ENCODE measurements at places on chromosomes 4 and X.
A peak's percentile ranks its signal among the peaks of the same experiment; 100 is the strongest.

DNA sequence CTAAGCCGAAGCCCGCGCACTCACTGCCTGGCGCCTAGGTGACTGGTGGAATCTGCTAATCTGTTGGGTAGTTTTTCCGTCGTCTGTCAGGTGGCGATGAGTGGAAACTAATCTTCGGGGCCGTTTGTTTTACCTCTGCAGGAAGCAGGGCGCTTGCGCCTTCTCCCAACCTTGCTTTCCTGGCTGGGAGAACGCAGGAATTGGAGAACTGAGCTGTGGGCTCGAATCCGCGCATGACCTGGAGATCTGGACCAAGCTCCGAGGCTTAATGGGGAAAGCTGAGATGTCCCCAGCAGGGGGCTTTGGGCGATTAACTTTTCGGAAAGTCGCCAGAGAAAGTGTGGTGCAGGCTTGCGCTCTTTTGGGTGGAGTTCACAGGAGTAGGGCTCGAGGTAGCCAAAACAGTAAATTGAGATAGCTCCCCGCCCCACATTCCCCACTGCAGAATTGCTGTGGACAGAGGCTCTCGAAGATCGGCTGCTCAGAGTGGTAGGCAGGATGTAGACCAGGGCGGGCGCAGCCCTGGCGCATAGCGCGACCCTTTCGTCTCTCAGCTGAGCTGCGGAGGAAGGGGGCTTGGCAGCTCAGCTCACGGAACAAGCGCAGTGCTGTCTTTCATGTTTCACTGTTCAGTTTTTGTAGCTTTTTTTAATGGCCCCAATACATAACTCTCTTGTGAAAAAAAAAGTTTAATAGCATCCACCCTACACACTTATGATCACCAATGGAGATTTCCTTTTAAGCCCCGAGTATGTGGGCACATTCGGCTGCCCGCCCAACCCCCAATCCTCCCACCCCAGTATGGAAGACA, 2.7 kb upstream of the FGF5 start:
- no peak for DNase-seq

DNA sequence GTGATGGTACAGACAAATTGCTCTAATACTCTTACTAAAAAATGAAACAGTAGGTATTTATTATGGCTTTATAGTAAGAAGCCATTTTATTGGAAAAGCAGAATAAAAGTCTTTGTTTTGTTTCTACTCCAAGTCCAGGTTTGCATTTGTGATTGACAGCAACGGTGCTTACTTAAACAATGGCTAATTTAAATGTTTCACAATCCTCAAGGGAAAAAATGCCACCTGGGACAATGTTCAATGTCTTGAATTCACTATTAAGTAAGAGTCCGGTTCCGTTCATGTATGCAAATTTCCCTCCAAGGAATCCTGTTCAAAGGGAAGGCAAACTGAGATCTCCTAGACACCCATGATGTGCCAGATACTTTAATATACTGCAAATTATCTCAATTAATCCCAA, 123.6 kb downstream of the RBM47 start:
- DNase-seq = no peak

DNA sequence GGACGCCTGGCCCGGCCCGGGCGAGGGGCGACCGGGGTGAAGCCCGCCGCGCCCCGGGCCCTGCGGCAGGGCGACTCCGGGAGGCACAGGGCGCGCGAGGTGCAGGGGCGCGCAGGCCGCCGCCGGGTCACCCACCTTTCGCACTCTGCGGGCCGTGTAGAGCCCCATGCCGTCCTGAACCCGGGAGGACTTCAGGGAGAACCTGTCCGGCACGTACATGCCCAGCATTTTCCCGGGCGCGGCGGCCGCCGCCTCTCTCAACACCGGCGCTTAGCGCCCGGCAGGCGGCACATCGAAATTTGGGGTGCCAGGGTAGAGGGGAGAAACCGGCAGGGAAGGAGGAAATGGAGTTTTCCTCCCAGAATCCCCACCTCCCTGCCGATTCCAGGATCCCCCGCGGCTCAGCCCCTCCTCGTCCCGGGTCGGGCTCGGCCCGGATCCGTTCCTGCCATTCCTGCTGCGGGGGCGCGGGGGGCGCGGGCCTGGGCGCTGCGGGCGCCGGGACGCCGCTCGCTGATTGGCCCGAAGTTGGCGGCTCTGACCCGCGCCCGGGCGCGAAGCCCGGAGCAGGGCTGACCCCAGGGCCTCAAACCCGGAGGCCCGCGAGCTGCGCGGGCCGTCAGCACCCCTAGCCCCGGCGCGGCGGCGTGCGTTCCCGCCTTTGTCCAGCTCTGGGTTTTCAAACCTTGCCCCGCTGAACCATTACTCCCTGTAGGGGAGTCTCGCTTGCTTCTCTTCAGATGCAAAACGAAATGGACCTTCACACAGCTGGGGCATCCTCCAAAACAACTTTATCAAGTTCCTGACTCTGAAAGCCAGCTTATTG, at the start of gene PRDM5:
PRDM5 (minus strand) TSS at position 346 of the 826 bp plus-strand sequence; CDS start at position 228, 118 bp downstream.
- peak; percentile 46 for DNase-seq

GRCh38 chrX:24377911-24378468, 17.6 kb downstream of the SUPT20HL1 start:
- DNase-seq = no peak

- DNase-seq = no peak
Measured at GRCh38 chr4:6402566-6403399, 69.6 kb downstream of the PPP2R2C start.

- no peak for DNase-seq
Measured at GRCh38 chr4:68494688-68495087, 47.4 kb downstream of the TMPRSS11E start.

DNA sequence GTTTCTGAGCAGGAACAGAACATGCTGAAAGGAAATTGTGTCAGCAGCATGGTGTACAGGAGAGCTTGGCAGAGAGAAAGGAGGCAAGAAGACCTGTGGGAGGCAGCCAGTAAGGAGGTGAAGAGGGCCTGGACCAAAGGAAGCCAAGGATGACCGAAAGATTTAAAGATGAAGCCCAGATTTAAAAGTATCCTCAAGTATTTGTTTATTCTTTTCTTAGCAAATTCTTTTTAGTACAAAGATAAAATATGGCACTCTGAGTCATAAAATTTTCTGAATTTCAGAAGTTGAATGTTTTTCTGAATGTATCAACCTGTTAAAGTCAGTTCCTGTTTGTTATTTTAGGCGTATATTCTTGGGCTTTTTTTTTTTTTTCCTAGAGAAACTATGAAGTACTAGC, 3.5 kb downstream of the PKD2 start:
- no peak for DNase-seq

DNA sequence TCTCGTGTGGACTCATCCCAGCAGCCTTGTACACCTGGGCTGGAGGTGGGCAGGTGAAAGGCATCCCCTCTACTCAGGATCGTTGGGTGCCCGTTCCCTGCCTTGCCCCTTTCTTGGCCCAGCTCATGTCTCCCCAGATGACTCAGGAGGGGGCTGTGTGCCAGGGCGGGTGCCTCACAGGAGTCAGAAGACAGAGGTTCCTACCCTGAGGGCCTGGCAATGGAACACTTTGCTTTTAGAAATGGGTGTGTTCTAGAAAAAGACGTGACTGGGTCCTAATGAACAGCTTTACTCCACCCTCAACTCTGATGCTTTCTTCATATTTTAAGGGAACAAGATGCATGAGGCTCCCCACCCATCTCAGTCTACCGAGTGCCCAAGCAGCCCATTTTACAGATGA, 22.5 kb upstream of the TRIM2 start:
- DNase-seq = no peak

GRCh38 chr4:170089274-170089667, 485 bp downstream of the AADAT start:
- no peak for DNase-seq

- no peak for DNase-seq
Measured at GRCh38 chr4:140937866-140938265, 181.7 kb upstream of the TBC1D9 start.

- DNase-seq = no peak
Measured at GRCh38 chrX:14777525-14777924, 95.3 kb downstream of the FANCB start.

GRCh38 chr4:4321951-4322688, 32.1 kb downstream of the ZBTB49 start:
- no peak for DNase-seq

- no peak for DNase-seq
Measured at GRCh38 chrX:49139713-49140112, 16.2 kb upstream of the GPKOW start.

DNA sequence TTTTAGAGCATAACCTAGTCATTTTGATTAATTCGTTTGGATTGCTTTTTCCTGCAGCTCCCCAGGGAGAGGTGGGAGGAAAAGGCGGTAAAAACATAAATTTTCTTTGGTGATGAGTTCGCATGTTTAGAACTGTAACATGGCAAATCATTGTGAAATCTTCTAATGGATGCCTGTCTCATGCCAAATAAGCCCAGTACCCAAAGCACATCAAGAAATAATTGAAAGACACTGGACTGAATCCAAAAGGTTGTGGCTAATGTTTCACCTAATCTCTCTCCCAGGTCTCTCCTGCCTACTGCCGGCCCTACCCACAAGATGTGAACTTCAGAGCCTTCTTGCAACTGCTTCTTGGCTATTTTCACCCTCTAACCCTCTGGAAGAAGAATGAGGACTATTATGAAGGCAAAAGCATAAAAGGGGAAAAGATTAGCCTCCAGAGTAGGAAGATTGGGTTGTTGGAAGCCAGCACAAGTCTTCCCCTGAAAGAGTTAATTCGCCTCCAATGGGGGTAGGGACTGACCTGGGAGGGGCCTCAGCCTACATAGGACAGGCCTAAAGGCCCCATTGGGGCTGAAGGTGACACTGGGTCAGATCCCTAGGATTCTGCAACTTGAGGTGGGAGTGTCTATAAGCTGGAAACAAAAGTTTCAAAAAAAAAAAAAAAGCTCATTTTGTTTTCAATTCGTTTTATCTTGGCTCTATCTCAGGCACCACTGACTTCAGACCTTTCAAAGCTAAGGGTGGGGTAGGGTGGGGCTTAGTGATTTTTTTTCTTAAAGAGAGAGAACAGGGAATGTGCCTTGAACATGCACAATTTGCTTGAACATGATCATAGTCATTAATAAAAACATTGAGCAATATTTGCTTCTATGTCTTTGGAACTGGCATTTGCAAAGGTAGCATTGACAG, 278.6 kb upstream of the KLF3 start:
- no peak for DNase-seq

- no peak for DNase-seq
Measured at GRCh38 chrX:85573801-85574200, 194.3 kb upstream of the POF1B start.

- no peak for DNase-seq
Measured at GRCh38 chrX:45368705-45369104, 168.0 kb upstream of the DIPK2B start.

DNA sequence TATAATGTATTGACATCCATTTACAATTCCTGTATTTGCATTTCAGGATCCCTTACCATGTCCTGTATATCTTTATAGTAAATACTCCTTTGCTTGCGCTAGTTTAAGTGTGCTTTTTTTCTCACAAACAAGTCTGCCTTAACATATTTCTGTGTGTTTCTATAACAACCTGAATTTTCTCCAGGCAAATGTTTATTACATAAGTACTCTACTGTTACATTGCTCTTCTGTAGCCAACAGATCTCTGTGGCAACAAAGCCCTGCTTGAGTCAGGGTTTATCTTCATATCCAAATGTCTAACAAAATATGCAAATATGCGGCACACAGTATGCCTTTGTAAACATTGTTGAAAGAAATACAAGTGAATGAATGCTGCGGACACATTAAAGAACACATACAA, 625.5 kb downstream of the TLL1 start:
- DNase-seq = no peak

GRCh38 chr4:22003878-22004277, 55.3 kb upstream of the KCNIP4 start:
- DNase-seq = no peak

GRCh38 chr4:128686810-128687209, 122.7 kb upstream of the JADE1 start:
- DNase-seq = no peak

- DNase-seq = peak; percentile 19
Measured at GRCh38 chrX:47483306-47484268, 565 bp upstream of the ZNF41 start.

DNA sequence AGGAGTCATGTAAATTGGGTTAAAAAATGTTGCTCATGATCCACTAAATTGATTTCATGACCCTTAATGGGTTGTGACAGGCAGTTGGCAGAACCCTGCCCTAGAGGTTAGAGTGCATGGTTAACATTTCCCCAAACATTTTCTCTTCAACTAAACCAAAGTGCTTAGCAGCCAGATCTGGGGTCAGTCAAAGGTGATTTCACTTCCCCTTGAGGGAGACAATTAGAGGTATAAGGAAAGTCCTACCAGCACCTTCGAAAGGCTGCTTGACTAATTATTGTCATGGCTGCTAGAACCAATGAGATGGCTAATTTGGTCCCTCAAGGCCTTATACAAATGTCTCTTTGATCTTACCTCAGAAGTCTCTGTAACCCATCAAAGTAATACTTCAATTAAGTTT, 30.9 kb upstream of the INTS6L start:
- DNase-seq = no peak

GRCh38 chrX:111040377-111041017, 55.5 kb upstream of the PAK3 start:
- DNase-seq = no peak

GRCh38 chr4:128279624-128280225, 7.9 kb downstream of the PGRMC2 start:
- no peak for DNase-seq

DNA sequence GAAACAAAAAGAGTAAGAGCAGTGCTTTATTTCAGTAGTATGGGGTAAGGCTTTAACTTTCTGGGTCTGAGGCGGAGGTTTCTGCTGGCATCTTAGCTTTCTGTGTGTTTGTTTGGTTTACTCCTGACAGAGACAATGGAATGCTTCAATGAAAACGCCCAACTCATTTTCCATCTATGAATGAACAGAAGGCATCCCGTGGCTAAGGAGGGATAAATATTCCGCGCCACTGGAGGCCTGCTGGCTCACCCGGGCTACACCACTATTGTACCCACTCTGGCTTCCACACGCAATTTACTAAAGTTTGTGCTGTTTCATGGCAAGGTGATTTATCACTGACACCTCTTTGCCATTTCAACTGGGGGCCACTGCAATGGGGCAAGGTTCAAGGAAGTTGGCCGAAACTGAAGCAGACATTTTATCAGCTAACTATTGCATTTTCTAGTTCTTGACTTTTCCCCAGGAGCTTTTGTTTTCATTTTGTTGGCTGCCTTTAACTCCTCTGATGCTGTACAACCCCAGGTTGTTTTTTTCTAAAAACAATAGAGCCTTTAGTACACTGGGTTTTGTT, 32.8 kb upstream of the PPARGC1A start:
- DNase-seq = no peak

DNA sequence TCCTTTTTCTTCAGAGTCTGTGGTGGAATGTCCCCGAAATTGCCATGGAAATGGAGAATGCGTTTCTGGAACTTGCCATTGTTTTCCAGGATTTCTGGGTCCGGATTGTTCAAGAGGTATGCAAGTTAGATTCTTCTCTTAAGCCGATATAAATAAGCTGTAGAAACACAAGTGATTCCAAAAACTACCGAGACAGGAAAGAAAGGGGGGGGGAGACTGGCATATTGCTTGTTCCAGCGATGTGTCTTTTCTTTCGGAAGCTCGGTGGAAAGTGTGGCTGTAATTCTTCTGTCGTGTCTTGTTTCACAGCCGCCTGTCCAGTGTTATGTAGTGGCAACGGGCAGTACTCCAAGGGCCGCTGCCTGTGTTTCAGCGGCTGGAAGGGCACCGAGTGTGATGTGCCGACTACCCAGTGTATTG, 236.9 kb downstream of the DCTD start:
- DNase-seq = no peak
